Stimulated activated CD4-positive, alpha-beta T cell treated with anti-CD3 and anti-CD28 coated beads, TNF-alpha, amount 100 ng/mL, for 4 hours (primary cell): ENCODE measurements at places on chromosomes 4 and X.

GRCh38 chrX:105870445-105870844 lies 48.1 kb downstream of the NRK start:
- DNase-seq = no peak

- DNase-seq = no peak
These were observed 37.8 kb upstream of the PSAPL1 start for GRCh38 chr4:7472442-7473013.

DNA sequence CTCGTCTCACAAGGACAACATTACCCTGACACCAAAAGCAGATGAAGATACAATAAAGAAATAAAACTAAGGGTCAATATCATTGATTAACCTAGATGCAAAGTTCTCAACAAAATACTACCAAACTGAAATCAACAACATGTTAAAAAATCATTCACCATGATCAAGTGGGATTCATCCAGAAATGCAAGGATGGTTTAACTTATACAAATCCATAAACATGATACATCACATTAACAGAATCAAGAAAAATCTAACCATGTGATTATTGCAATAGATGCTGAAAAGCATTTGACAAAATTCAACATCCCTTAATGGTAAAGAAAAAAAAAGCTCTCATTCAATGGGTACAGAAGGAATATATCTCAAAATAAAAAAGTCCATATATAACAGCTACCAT lies 514.9 kb downstream of the TMA16 start:
- no peak for DNase-seq

GRCh38 chr4:76738086-76738931 lies 159.6 kb downstream of the SOWAHB start:
- DNase-seq = no peak

DNA sequence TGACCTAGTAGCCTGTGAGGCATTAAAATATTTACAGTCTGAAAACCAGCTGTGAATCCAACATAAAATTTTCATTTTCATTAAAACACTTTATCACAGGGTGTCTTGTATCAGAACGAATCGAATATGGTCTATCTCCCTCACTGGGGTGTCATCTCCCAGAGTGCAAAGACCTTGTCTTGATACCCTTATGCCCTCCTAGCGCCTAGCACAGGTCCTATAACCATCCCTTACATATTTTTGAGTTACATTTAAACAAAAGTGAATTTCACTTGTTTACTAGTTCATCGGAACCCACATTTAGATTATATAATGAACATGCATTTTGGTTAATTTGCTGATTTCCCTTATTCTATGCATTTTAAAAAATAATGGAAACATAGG lies 14.0 kb downstream of the DIPK2B start:
- DNase-seq = no peak

GRCh38 chr4:88985088-88985773 lies 71.8 kb downstream of the FAM13A start:
- no peak for DNase-seq

GRCh38 chr4:41120297-41121217 lies 93.8 kb downstream of the APBB2 start:
- no peak for DNase-seq

DNA sequence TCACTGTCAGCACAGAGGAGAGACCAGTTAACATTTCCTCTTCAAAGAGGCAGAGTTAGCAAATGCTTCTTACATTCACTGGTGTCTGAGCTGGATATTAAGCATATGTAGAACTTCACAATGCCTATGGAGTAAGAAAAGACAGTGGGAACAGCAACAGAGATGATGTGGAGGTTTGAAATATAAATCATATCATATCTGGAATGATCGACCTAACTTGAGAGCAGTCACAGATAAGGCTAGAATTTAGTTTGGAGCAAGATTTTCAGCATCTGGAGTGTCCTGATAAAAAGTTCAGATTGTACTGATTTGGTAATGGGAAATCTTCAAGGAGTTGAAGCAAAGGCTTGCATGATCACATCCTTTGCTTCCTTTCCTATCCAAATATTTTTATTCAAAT lies 90.5 kb upstream of the ANKRD50 start:
- no peak for DNase-seq

DNA sequence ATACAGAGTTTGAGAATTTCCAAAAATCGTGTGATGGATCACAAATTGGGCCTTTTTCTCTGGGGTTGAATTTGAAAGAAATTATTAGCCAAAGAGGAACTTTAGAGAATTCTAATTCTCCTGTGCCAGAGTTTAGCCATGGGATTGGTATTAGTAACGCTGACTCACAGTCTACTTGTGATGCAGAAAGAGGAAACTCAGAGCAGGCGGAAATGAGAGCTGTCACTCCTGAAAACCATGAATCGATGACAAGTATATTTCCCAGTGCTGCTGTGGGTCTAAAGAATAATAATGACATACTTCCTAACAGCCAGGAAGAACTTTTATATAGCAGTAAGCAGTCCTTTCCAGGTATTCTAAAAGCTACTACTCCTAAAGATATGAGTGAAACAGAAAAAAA lies 64.9 kb downstream of the N4BP2 start:
- no peak for DNase-seq

GRCh38 chr4:14856934-14857235 lies 145.4 kb upstream of the CPEB2 start:
- no peak for DNase-seq

GRCh38 chr4:2647403-2648158 lies 108.6 kb downstream of the TNIP2 start:
- DNase-seq = no peak

DNA sequence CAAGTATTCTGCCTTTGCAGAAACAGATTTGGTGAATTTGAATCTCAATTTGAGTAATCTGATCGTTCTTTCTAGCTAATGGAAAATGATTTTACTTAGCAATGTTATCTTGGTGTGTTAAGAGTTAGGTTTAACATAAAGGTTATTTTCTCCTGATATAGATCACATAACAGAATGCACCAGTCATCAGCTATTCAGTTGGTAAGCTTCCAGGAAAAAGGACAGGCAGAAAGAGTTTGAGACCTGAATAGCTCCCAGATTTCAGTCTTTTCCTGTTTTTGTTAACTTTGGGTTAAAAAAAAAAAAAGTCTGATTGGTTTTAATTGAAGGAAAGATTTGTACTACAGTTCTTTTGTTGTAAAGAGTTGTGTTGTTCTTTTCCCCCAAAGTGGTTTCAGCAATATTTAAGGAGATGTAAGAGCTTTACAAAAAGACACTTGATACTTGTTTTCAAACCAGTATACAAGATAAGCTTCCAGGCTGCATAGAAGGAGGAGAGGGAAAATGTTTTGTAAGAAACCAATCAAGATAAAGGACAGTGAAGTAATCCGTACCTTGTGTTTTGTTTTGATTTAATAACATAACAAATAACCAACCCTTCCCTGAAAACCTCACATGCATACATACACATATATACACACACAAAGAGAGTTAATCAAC lies 15.3 kb downstream of the PLP1 start:
- DNase-seq = no peak

- no peak for DNase-seq
These were observed 14.3 kb downstream of the JCHAIN start for GRCh38 chr4:70651864-70652506.
